ENCODE measurements at places on chromosomes 12 and 14.

DNA sequence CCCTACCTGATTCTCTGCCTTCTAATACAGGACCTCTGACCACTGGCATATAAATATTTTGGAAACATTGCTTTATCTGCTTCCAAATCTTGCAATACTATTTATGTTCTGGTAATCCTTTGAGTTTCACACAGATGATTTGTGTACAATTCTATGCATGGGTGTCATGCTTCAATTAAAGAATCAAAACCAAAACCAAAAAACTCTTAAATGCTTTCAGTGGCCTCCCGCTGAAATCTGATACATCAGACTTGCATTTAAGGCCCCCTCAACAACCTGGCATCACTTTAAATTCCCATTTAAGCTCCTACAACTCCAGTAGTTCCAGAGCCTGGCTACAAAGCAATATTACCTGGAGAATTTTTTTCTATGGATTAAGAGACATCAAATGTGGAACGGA is 221.7 kb upstream of the NAV3 start:
- no peak for DNase-seq

GRCh38 chr12:124218243-124218560 is 76.7 kb upstream of the RFLNA start:
- DNase-seq = no peak

DNA sequence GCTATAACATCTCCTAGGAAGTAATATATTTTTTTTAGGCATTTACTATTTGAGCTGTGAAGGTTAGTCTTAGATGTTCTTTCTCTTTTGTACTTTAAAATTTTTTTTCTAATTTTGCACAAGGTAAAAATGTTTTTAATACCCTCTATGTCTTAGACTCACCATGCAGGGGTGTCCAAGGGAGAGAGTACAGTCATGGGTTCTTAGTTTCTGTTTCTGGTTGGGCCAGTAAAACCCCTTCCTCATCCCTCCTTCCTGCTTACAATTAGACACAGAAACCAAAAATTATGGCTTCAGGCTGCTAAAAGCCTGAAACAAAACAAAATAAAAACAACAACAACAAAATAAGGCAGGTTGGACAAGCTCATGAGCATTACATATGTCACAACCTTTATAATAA is 193.0 kb downstream of the SYT1 start:
- DNase-seq = no peak

DNA sequence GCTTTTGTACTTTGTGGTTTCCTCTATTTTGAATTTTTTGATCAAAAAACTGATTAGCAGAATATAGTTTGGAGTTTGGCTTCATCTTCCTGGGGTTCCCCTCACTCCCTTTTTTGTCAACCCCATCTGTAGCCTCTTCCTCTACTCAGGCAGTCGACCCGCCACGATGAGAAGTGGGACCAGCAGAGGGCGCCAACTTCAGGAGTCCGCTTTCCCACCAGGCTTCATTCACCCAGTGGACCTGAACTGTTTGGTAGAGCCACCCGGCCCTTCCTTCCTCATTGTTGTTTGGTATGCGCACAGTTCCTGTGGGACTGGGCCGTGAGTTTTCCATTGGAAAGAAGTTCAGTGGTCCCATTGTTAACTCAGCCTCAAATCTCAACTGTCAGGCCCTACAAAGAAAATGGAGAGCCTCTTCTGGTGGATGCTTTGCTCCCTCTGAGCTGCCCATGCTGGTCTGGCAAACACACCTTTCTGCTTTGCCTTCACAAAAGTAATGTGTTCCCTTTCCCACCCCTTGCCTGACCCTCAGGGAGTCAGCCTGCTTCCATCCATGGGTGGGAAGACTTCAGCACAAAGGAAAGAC is 21.7 kb downstream of the TMBIM6 start:
- peak; percentile 59 for DNase-seq

DNA sequence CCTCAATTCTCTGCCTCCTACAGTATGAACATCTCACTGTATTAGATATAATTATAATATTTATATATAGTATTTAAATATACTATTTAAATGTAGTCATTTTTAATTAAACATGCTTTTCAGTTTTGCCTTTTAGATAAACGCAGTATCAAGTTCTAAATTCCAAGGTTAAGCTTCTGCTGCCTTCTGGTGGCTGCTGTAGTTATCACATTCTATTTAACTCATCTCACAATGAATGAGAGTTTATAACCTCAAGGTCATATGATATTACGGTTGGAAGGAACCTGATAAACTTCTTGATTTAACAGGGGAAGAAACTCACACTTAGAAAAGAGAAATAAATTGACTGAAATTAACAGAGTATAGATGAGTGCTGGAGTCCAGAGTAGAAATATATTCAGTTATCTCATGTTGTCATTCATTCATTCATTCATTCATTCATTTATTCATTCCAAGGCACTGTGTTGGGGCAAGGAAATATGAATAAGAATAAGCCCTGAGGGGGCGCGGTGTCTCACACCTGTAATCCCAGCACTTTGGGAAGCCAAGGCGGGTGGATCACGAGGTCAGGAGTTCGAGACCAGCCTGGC is 31.9 kb downstream of the GUCY2C start:
- DNase-seq = no peak

GRCh38 chr12:130562716-130563115 is 153.4 kb downstream of the RIMBP2 start:
- no peak for DNase-seq

DNA sequence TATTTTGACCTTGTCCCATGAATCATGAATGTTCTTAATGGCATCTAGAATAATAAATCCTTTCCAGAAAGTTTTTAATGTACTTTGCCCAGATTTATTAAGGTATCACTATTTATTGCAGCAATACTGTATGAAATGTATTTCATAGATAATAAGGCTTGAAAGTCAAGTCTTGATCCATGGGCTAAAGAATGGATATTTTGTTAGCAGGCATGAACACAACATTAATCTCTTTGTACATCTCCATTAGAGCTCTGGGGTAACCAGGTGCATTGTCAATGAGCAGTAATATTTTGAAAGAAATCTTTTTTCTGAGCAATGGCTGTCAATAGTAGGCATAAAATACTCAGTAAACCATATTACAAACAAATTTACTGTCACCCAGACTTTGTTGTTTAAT is 141.6 kb upstream of the RPL10L start:
- DNase-seq = no peak

GRCh38 chr14:24978862-24979724 is 70.9 kb downstream of the STXBP6 start:
- no peak for DNase-seq

DNA sequence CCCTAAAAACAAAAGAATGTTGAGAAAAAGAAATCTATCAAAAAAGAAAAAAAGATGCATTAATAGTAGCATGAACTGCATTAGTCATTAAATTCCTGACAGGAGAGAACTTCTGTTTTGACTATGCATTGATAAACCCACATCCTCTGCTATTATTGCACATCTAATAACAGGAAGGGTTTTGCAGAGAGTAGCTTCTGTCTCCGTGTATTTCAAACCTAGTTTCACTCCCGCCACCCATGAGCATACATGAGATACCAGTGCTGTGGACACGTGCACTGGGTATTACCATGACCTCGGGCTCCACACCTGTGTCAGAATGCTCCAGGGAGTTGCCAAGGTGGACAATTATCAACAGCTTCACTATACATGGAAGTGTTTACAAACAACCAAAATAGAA is 449.1 kb upstream of the SOX5 start:
- no peak for DNase-seq
